ENCODE measurements at places on chromosomes 2 and 18.

DNA sequence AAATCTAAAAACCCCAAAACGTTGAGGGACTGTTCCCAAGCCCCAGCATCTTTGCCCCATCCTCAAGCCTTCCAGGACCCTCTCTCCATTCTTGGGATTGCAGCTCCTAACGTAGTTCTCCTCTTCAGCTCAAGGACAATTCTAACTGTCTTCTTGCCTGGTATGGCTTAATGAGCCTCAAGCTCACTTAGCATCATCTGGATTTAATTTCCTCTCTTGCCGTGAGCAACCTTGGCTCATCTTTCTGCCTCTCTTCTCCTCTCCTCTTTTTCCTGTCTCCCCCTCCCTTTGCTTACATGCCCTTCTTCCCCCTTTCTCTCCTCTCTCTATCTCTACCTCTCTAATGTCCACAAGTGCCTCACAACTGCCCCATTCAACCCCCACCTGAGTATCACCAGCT lies 44.2 kb downstream of the TACR1 start:
- DNase-seq = no peak

- DNase-seq = no peak
These were observed 651.9 kb downstream of the SLC4A3 start for GRCh38 chr2:220279372-220279771.

- DNase-seq = peak; percentile 62
These were observed 61.2 kb upstream of the POMC start for GRCh38 chr2:25229279-25230197.

- DNase-seq = no peak
These were observed 106.4 kb upstream of the CELF4 start for GRCh38 chr18:37672001-37672400.

- no peak for DNase-seq
These were observed 192.5 kb downstream of the HAUS1 start for GRCh38 chr18:46296656-46297055.

- DNase-seq = no peak
These were observed 876.3 kb downstream of the BCL11A start for GRCh38 chr2:59677158-59677557.

- no peak for DNase-seq
These were observed 42.4 kb upstream of the MTIF2 start for GRCh38 chr2:55311444-55311870.

- DNase-seq = peak; percentile 47
These were observed 58.6 kb downstream of the ZEB2 start for GRCh38 chr2:144461308-144461766.

DNA sequence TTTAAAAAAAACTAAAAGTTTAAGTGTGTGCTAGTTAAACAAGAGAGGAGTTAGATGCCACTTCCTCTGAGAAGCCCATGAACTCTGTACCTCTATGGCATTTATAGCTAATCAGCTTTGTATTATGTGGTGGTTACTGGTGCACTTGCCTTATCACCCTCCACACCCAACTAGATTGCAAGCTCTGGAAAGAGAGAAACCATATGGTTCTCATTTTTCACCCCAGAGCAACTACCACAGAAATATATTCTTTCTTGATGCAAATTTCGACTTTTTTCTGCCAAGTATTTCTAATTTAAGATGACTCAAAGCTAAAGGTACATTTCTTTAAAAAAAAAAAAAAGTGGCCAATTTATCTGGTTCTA lies 24.2 kb downstream of the RAPH1 start:
- DNase-seq = no peak

GRCh38 chr2:191666732-191667131 lies 11.2 kb upstream of the NABP1 start:
- DNase-seq = peak; percentile 30

- DNase-seq = no peak
These were observed 195.3 kb upstream of the EPHA4 start for GRCh38 chr2:221767106-221768012.

- no peak for DNase-seq
These were observed 45.5 kb downstream of the TWSG1 start for GRCh38 chr18:9380101-9380500.

DNA sequence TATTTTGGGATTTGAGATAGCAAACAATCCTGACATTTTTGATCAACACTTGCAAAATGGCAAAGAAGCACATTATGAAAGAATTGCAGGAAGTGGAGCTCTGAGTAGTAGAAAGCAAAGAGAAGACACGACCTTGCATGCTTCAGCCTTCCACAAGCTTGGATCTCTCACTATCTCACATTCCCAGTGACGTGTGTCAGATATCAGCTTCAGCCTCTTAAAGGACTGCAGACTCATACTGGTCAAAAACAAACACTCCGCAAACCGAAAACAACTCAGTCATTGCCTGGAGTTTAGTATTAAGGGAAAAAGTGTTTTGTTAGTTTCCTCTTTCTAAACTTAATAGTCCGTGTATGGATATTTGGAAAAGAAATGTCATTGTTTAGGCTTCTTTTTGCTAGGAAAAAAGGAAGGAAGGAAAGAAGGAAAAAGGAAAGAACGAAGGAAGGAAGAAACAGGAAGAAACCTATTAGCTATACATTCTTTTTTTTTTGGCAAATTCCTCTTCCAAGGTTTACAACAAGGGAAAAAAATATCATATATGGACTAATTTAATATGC lies 32.6 kb upstream of the SLC40A1 start:
- no peak for DNase-seq

GRCh38 chr2:28047681-28048080 lies 157.2 kb downstream of the BABAM2 start:
- DNase-seq = no peak

DNA sequence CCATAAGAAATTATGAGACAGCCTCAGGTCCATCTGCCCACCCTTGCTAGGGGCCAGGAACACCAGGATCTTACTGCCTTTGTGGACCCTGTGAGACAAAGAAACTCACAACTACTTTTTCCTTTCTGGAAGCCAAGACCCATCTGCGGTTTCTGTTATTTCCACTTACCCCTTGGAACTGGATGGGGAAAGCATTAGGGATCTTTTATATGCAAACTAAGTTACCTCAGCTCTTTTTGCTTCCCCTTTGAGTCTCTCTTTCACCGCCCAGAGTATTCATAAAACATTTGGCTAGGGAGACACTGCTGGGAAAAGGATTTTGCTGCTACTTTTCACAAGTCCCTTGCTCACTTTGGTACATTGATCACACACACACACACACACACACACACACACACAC lies 95.7 kb downstream of the ZNF385B start:
- no peak for DNase-seq

DNA sequence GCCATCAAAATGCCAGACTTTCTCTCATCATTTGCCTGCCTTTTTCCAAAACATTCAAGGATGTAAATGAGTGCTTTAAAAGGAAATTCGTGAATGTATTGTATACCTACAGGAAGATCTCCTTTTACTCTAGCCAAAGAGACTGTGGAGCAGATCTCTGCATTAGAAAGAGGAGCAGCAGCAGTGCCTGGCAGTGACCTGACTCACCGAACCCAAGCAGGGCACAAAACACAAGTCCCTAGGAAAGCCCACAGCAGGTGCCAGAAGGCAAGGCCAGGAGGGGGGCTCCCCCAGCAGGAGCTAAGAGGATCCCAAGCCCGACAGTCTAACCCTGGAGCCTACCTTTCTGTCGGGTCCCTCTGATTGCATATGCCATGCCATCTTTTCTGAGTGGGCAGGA lies 47.9 kb downstream of the L3MBTL4 start:
- no peak for DNase-seq

DNA sequence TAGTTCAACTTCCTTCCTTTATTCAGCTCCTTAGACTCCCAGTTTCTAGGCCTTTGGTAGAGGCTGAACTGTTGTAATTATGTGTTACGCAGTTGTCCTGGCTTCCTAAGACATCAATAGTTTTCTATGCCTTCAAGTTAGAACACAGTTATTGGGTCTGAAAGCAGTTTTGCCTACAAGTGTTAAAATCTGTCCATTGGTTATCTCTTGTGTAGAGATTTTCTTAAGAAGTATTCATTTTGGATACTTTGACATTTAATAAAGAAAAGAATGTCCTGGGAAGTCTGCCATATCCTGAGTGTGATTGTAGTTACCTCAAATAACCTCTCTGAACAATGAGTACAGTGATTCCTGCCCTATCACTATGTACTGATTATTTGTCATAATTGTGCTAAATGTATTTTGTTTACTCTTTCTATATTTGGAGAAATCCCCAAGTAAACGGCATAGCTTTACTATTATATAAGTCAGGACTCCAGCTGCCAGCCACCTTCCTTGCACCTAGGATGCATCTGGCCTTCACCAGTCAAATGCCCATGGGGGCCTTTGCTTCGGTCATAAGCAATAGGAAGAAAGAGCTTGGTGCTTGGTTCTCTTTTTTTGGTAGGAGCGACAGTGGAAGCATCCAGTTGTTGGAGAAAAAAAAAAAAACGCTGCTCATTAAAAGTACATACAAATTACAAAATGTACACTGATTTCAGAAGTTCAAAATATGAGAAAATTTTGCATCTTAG lies 449.5 kb upstream of the PKDCC start:
- DNase-seq = no peak

DNA sequence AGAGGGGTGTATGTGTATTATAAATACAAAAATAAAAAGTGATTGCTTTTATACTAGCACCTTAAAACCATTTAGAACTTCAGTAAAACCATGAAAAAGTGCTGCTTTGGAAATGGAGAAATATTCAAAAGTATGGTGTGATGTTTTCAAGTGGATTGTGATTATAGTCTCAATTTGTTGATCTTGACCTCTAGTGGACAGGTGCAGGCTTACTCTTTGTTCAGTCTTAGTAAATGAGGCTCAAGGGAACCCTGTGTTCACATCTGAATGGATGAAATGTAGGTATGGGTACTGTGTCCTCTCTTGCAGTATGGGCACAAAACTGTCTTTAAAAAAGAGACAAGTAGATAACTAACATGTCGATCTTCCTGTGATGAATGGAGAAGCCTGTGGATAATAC lies 145.8 kb downstream of the MCFD2 start:
- no peak for DNase-seq

DNA sequence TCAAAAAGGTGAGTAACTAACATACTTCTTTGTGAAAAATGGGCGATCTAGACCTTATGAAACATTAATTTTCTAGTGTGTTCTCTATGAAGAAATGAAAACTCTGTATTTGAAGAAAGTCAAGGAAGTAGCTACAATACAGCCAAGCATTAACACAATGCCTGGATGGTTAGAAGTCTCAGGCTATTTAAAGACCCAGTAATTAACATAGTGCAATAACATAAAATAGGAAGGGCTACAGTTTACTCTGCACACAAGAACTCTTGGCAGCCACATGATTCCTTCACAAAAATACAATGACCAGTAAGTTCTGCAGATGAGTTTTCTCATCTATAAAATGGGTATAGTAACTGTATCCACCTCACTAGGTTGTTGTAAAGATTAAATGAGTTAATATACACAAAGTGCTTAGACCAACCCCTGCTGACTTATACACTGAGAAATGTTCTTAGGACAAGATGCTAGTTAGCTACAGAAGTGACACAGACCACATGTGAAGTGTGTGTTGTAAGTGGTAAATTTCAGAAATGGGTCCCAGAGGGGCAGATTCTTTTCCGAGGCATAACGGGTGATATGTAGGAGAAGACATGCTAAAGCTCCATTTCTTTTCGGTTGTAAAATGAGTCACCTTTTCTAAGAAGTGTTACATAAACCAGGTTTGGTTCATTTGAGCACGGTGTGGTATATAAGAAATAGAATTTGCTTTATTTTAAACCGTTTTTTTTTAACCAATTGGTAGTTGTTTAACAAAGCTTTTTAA lies 61.8 kb downstream of the CXCR4 start:
- DNase-seq = no peak

GRCh38 chr2:42185220-42185921 lies 16.2 kb downstream of the EML4 start:
- no peak for DNase-seq

Measured in stomach (tissue), 19 donors.